Esophagus squamous epithelium (tissue), 5 donors: ENCODE measurements at places on chromosomes 3 and 15. TPM values are rescaled to one million over a fixed set of nuclear protein-coding genes. Genes with fewer than 3 reads are reported as not detected.

The IQSEC1 gene
- 8.3 TPM for total RNA-seq

The PEAK1 gene
- 14.1 TPM for total RNA-seq

- DNase-seq, result no peak
- H3K27me3 ChIP-seq, result no peaks in the 10 kb centered on the region
- H3K4me3 ChIP-seq, result no peak overlapping the region
- H3K27ac ChIP-seq, result no peak overlapping the region
- H3K36me3 ChIP-seq, result no peaks in the 10 kb centered on the region
Measured at GRCh38 chr3:36214460-36214859, 165.8 kb upstream of the STAC start.

DNA sequence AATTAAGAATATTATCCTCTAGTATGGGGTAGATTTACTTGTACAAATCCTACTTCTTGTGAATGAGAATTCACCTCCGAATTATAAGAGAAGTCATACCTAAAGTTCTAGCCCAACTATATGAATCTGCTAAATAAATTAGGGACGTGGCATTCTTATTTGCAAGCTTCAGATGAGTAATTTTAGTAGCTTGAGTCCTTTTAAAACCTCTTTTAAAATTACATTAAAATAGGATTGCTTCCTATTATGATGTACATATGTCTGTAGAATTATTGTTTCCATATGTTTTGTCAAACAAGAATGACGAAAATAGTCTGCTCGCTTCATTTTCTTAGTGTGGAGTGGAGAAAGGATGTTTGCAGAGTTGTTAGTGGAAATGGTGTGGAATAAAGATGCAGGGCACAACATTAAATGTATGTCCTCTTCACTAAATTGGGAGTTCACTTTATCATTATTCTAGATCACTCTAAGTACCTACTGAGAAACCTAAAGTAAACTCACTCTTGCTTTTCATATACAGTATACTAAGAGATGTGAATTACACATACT, 59.4 kb downstream of the CMSS1 start:
- H3K27me3 ChIP-seq, result no peaks in the 10 kb centered on the region
- no peaks in the 10 kb centered on the region for H3K4me1 ChIP-seq
- peak overlapping the region; percentile 89 for H3K27ac ChIP-seq

DNA sequence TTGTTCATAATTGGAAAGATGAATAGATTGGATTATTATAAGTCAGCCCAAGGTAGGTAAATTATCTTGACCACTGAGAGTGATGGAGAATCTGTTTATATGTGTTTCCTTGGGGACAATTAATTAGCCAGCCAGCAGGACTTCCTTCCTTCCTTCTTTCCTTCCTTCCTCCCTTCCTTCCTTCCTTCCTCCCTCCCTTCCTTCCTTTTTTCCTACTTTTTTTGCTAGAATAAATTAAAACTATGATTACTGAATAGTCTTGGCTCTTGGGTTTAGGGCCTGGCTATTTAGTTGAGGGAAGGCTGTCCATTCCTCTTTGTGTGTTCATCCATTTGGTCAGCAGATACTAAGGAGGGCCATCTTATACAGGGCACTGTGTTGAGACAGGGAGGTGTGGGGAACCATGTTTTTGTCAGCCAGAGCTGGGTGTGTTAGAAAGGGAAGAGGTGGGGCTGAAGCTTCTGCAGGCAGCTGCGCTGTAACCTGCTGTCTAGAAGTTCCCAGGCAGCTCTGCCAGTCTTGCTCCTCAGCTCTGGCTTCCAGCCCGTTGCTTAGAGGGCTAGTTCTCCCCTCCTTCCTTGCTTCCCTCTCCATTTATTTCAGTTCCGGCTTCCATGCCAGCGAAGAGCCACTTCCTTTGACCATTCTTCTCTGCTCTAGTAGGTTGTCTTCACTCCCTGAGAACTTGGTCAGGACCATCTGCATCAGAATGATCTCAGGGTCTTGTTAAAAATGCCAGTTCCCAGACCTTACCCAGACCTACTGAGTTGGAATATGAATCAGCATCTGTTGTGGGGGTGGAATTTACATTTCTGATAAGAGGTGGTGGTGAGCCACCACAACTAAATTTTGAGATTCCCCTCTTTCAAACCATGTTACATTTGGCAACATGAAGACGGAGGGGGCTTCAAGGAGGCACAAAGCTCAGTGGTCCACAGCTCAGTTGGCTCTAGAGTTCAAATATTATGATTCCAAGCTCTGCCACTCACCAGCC, 113.9 kb downstream of the DGKG start:
- H3K4me1 ChIP-seq, result no peaks in the 10 kb centered on the region
- H3K4me3 ChIP-seq, result no peak overlapping the region
- H3K27me3 ChIP-seq, result no peaks in the 10 kb centered on the region

- H3K4me3 ChIP-seq, result no peak overlapping the region
- DNase-seq, result no peak
- no peaks in the 10 kb centered on the region for H3K36me3 ChIP-seq
- H3K27ac ChIP-seq, result peak overlapping the region; percentile 91
- H3K27me3 ChIP-seq, result no peaks in the 10 kb centered on the region
- peaks cover 45% of the 10 kb centered on the region for H3K4me1 ChIP-seq
Measured at GRCh38 chr3:57009802-57010201, 50.7 kb upstream of the SPATA12 start.
